ENCODE measurements at places on chromosomes 12 and 14. TPM values are rescaled to one million over a fixed set of nuclear protein-coding genes. Genes with fewer than 3 reads are reported as not detected.

GRCh38 chr12:88529531-88530488 is 50.5 kb downstream of the KITLG start:
- H3K4me3 ChIP-seq = no peak overlapping the region
- DNase-seq = no peak
- H3K4me1 ChIP-seq = no peaks in the 10 kb centered on the region
- H3K27me3 ChIP-seq = no peaks in the 10 kb centered on the region

DNA sequence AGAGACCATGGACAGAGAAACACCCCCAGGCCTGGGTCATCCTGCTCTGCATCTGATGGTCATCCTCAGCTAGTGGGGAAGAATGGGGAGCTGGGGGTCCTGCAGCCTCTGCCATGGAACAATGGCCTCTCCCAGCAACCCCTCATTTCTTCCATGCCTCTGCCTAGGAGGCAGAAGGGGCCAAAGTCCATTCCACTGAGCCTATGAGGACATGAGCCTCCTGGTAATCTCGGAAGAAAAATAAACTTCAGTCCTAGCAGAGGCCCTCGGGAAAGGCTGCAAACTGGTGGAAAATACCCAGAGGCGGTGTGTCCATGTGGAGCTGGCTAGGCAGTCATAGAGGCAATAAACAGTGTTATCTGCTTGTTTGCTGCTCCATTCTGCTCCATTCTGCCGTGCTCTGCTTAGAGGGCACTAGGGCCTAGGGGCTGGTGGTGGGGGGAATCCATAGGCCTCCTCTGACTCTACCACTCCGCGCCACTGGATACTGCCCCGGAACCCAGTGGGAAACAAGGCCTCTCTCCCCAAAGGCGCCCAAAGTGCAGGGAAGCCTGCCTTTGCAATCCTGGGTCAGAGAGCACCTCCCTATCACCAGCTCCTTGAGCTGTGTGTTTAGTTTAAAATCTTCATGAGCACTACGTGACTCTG is 4.5 kb downstream of the PGF start:
- H3K27ac ChIP-seq = no peak overlapping the region
- no peaks in the 10 kb centered on the region for H3K27me3 ChIP-seq
- no peak for DNase-seq
- H3K4me1 ChIP-seq = peaks cover 26% of the 10 kb centered on the region

The CMA1 gene
- 0.17 TPM for polyA plus RNA-seq

The MAP3K9 gene
- 5.2 TPM for polyA plus RNA-seq

The TMEM253 gene
- 0.80 TPM for polyA plus RNA-seq

The SYNE3 gene
- 2.6 TPM for polyA plus RNA-seq

DNA sequence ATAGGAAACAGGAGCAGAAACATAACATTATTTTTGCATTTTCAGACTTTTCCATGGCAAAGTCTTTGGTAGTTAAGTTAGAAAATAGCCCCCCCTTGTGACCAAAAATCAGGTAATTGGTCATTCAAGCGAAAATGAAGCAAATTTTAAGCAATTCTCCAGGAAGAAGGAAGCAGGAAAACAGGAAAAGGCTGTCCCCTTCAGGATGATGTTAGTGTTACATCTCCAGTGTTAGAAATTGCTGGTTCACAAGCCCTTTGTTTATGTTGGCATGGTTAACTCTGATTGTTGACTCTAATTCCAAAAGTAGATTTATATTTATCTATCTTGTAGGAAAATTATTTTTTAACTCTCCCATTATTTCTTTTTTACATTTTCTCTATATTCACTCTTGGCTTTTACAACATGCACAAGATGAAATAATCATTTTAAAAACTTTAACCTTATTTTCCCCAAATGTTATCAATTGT is 18.8 kb upstream of the GAS2L3 start:
- H3K27me3 ChIP-seq = no peaks in the 10 kb centered on the region
- no peaks in the 10 kb centered on the region for H3K4me1 ChIP-seq
- no peaks in the 10 kb centered on the region for H3K36me3 ChIP-seq
- no peak overlapping the region for H3K27ac ChIP-seq
- no peak for DNase-seq

- no peak overlapping the region for H3K4me3 ChIP-seq
- H3K36me3 ChIP-seq = no peaks in the 10 kb centered on the region
- H3K27ac ChIP-seq = no peak overlapping the region
- H3K27me3 ChIP-seq = no peaks in the 10 kb centered on the region
Observed at GRCh38 chr14:102206918-102207317, 67.2 kb downstream of the WDR20 start.

DNA sequence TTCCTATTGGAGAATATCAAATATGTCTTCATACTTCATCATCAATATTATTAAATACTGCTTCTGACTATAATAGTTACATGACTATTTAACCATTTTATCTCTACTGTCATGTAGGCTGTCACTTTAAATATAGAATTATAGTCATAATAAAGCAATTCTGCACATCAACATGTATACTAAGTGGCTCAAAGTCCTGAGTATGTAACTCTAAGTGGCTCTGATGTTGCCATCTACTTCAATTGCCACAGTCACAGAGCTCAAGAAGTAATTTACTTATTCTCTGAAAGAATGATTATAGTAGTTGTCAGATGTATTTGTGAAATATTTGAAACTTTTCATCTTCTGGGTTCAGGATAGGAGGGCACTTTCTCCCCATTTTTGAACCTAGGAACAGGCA is 202.3 kb downstream of the KITLG start:
- H3K36me3 ChIP-seq = no peaks in the 10 kb centered on the region
- no peak overlapping the region for H3K27ac ChIP-seq
- H3K27me3 ChIP-seq = no peaks in the 10 kb centered on the region
- H3K4me3 ChIP-seq = no peak overlapping the region
- H3K4me1 ChIP-seq = no peaks in the 10 kb centered on the region
- DNase-seq = no peak

- H3K4me1 ChIP-seq = peaks cover 46% of the 10 kb centered on the region
- no peaks in the 10 kb centered on the region for H3K36me3 ChIP-seq
- no peaks in the 10 kb centered on the region for H3K27me3 ChIP-seq
- no peak overlapping the region for H3K4me3 ChIP-seq
Observed at GRCh38 chr14:89419973-89420482, 3.0 kb upstream of the FOXN3 start.

DNA sequence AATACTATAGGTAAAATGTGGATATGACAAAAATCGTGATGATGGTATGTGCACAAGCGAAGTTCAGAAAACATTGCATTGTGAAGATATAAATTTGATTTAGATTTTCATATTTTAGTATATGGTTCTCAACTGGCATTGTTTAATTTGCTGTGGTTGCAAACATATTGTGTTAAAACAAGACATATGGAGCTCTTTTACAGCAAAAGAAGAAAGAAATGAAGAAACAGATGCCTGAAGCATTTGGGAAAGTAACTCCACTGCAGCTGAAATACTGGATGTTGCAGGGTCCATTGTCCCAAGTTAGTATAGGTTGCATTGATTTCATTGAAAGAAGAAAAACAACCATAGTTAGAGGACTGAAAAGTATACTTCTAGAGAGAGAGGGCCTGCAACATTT is 185.8 kb upstream of the SSTR1 start:
- H3K4me3 ChIP-seq = no peak overlapping the region
- no peaks in the 10 kb centered on the region for H3K27me3 ChIP-seq
- no peak for DNase-seq
- H3K4me1 ChIP-seq = no peaks in the 10 kb centered on the region
- H3K27ac ChIP-seq = no peak overlapping the region

- no peaks in the 10 kb centered on the region for H3K27me3 ChIP-seq
- H3K27ac ChIP-seq = no peak overlapping the region
- H3K36me3 ChIP-seq = no peaks in the 10 kb centered on the region
- H3K4me3 ChIP-seq = no peak overlapping the region
- H3K4me1 ChIP-seq = no peaks in the 10 kb centered on the region
- DNase-seq = no peak
Observed at GRCh38 chr14:39492267-39492666, 60.0 kb upstream of the FBXO33 start.

DNA sequence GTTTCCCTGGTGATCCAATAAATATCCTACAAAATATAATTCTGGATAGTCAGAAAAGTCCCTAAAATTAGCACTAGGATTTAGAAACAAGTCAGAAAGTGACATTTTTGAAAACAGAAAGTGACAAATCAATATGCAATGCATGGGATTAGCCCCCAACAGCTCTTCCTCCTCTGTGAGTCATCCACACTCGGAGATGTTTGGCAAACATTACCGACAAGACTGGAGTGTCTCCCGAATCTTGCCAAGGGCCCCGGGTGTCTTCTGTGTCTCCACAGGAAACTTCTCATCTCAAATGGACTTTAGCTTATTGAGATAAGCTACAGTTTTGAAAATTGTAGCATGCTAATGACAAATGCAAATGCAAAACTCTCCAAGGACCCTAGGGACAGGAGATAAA is 398.9 kb upstream of the CCDC196 start:
- no peak for DNase-seq
- no peaks in the 10 kb centered on the region for H3K27me3 ChIP-seq
- H3K4me1 ChIP-seq = no peaks in the 10 kb centered on the region
- no peak overlapping the region for H3K4me3 ChIP-seq
- no peaks in the 10 kb centered on the region for H3K36me3 ChIP-seq
- H3K27ac ChIP-seq = no peak overlapping the region

The NELL2 gene
- polyA plus RNA-seq = 42.5 TPM

DNA sequence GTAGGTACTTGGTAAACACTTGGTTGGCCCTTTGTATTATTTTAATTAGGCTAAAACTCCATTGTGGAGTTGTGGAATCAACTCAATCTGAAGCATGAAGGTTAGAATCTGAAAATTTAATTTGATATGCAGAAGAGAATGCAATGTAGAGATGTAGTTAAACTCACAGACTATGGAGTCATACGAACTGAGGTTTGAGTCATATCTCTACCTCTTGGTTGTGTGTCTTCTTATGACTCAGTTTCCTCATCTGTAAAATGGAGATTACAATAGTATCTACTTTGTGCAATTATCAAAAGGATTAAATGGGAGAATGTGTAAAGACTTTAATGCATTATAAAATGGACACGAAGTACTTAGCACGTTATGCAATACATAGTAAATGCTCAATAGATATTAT is 146.0 kb upstream of the IFNG-AS1 start:
- H3K36me3 ChIP-seq = no peaks in the 10 kb centered on the region
- no peaks in the 10 kb centered on the region for H3K27me3 ChIP-seq
- no peaks in the 10 kb centered on the region for H3K4me1 ChIP-seq
- no peak for DNase-seq
- H3K27ac ChIP-seq = no peak overlapping the region

The PROX2 gene
- 2.0 TPM for polyA plus RNA-seq

DNA sequence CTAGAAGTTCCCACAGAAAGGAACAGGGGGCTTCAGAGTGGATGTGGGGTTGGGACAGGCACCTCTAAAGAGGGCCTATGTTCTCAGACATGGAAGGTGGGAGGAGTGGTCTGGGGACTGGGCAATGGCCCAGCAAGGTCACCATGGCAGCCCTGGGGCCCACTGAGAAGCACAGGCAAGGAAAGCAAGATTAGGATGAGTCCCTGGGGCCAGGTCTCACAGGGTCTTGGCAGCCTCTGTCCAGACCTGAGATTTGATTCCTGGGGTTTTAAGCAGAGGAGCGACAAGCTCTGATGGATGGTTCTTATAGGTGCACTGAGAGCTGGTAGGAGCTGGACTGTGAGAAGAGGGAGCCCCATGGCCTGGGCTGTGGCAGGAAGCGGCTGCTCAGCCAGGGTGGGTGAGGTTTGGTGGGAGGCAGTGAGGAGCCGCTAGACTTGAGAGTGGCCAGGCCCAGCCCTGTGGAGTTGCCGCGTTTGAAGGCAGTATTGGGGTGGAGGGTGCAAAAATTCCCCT is 44.0 kb downstream of the DLK1 start:
- no peaks in the 10 kb centered on the region for H3K27me3 ChIP-seq
- no peaks in the 10 kb centered on the region for H3K4me1 ChIP-seq
- no peak overlapping the region for H3K27ac ChIP-seq
- no peaks in the 10 kb centered on the region for H3K36me3 ChIP-seq
- H3K4me3 ChIP-seq = no peak overlapping the region

DNA sequence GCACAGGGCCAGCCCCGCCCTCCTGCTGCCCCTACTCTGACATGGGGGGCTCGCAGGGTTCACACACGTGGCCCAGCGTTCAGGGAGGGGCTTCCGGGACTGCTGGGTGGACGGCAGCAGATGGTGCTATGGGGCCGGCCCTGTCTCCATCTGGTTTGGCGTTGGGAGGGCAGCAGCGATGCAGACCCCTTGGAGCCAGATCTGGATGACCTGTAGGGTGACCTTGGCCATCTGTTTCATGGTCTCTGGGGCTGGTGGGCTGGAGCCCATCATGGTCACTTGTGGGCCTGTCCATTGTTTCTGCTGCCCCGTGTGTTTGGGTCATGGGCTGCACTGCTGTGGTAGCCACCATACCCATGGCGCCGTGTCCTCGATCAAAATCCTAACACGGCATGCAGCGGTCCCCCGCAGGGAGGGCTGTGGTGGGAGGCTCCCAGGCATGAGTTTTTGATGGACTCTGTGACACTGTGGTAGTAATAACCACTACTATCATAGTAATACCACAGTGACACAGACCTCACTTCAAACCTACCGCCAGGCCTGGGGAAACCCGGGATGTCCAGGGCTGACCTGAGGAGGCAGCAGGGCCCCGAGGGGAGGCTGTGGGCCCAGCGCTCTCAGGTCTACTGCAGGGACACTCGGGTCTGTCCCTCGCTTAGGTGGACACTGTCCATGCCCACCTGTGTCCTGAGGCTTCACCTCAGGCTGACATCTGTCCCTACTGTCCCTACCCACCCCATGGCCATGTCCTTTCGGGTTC is 359.4 kb downstream of the TMEM121 start:
- no peak overlapping the region for H3K27ac ChIP-seq
- DNase-seq = no peak

The MYH6 gene
- polyA plus RNA-seq = not detected

- no peak overlapping the region for H3K27ac ChIP-seq
- H3K27me3 ChIP-seq = no peaks in the 10 kb centered on the region
- no peak for DNase-seq
- H3K36me3 ChIP-seq = no peaks in the 10 kb centered on the region
- peaks cover 16% of the 10 kb centered on the region for H3K4me1 ChIP-seq
Observed at GRCh38 chr14:95173518-95173917, 16.2 kb upstream of the DICER1 start.

The KRT3 gene
- polyA plus RNA-seq = not detected

DNA sequence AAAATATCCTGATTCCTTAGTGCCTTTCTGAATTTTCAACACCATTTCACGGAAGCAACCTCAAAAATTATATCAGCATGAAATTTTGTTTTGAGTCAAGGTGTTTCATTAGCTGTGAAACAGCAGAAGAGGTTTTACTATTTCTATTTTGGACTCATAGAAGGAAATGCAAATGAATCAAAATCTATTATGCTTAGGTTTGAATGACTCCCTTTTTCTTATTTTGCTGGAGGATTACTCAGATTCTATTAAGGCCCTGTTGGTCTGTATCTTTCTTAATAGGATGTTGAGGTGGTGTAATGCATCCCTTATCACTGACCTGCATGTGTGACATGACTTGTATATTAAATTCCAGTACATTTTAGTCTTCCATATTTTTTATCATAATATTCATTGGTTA is 165.8 kb downstream of the TMTC2 start:
- DNase-seq = no peak
- no peak overlapping the region for H3K4me3 ChIP-seq
- no peaks in the 10 kb centered on the region for H3K27me3 ChIP-seq
- no peaks in the 10 kb centered on the region for H3K36me3 ChIP-seq
- no peak overlapping the region for H3K27ac ChIP-seq
- H3K4me1 ChIP-seq = no peaks in the 10 kb centered on the region

- H3K27ac ChIP-seq = no peak overlapping the region
- H3K4me1 ChIP-seq = no peaks in the 10 kb centered on the region
- H3K4me3 ChIP-seq = no peak overlapping the region
- no peak for DNase-seq
Observed at GRCh38 chr12:31471051-31471450, 119.9 kb downstream of the DENND5B start.

Data from left lung (tissue), 14 donors.